ENCODE measurements at places on chromosomes 6 and 20. TPM values are rescaled to one million over a fixed set of nuclear protein-coding genes. Genes with fewer than 3 reads are reported as not detected.

GRCh38 chr20:16432466-16433292 is 140.6 kb downstream of the KIF16B start:
- no peak for DNase-seq

MEI4 gene
- total RNA-seq, result not detected

DNA sequence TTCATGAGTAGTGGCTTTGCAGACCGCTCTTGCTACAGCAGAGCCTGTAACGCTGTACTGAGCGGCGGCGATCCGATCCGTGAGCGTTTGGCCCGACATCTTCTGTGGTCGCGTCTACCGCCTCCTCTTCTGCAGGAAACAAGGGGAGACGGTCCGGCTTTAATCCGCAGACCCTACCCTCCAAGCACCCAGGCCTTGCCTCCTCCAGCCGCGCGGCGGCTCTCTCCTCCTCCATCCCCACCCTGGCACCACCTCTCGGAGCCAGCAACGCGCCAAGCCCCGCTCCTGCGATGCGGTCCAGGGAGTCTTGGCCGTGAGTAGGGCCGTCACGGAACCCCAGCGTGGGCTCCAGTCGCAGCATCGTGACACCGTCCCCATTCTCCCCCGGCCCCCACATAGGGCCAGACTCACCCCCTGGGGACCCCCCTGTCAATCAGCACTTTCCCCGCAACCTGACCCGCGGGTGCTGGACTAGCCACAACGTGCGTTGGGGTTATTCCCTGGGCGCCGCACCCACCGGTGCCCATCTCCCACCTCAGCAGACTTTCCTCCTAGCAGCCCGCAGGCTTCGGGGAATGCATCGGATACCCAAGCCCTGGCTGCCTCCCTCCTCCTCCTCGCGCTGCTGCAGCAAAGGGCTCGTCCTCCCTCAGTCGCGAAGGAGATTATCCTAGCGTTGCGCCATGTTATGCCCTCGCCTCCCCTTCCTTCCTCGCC is 914 bp downstream of the SNAP91 start:
- peak; percentile 56 for DNase-seq

DNA sequence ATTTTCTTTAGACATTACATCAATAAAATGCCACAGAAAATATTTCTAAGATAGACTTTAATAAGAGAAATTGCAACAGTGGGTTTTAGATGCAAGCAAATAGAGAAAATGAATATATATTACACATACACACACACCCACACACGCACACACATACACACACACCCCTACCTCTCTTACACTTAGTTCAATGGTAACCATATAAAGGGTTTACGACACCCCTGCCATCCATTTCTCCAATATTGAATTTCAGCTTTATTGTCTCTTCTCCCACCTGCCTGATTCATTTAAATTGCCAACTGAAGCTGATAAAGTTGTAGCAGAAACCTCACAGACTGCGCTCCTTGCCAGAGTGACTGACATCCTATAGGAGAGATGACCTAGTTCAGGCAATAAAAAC is 154.6 kb downstream of the ADAT2 start:
- DNase-seq, result no peak

- DNase-seq, result no peak
These were observed 41.9 kb upstream of the MYLIP start for GRCh38 chr6:16086965-16087364.

SLC13A3 gene
- 0.49 TPM for total RNA-seq

DNA sequence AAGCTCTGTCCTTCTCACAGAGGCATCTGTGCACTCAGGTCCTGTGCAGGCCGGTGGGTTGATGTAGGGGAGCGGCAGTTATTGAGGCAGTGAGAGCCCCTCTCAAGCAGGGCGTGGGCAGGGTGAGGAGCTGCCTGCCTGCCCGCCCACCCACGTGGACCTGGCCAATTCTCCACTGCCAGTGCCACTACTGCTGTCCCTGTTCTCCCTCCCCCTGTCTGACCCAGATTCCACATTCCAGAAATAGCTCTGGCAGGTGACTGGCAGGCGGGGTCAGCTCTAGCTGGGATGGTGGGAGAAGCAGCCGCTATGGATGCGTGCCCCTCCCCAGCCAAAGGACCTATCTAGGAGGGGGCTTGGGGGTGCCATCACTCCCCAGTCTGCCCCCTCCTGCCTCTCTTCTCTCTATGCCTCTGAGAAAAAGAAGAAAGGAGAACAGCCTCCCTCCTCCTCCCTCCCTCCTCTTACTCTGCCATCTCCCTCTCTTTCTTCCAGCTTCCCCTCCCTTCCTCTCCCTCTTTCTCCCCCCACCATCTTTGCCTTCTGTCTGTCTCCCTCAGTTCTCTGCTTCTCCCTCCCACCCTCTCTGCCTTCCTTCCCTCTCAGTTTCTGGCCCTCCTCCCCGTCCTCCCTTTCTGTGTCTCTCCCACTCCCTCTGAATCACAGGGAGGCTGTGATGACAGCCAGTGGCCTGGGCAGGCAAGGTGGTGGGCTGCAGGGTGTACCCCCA is 86.5 kb upstream of the MYL9 start:
- no peak for DNase-seq

DNA sequence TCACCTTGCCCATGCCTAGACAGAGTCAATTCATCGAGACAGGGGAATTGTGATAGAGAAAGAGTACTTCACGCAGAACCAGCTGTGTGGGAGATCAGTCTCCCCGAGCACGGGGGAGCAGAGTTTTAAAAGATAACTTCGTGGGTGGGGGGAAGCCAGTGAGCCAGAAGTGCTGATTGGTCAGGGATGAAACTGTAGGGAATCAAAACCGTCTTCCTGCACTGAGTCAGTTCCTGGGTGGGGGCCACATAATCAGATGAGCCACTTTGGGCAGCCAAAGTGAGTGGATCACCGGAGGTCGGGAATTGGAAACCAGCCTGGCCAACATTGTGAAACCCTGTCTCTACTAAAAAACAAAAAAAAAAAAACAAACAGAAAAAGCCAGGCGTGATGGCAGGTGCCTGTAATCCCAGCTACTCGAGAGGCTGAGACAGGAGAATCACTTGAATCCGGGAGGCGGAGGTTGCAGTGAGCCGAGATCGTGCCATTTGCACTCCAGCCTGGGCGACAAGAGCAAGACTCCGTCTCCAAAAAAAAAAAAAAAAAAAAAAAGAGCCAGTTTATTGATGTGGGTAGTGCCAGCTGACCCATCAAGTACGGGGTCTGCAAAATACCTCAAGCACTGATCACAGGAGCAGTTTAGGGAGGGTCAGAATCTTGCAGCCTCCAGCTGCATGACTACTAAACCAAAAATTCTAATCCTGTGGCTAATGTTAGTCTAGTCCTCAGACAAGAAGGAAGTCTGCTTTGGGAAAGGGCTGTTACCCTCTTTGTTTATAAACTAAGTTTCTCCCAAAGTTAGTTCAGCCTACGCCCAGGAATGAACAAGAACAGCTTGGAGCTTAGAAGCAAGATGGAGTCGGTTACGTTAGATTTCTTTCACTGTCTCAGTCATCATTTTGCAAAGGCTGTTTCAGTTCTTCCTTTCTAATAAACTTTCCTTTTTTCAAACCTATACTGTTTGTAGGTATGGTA is 3.9 kb upstream of the TRIM39 start:
- no peak for DNase-seq

DNA sequence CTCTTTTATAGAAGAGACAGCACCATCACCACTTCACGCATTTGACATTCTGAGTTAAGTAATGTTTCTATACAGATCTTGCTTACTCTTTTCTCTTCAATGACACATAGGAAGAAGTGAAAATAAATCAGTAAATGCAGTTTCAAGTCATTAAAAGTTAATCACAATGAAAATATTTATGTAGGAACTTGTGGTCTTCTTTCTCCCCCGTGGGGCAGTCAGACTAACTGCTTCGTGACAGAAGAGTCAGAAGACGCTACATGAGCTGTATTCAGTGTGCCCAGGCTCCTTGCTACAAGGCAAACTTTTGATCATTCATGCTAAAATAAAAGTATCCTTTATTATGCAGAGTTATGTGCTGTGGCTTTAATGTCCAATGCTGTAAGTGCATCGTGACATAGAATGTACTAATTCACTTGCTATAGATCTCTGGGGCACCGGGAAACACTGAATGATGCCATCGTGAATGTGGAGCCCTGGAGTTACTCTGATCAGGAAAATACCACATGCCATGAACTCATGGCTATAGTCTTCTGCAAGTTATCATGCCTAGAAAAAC is 117.8 kb upstream of the TRAF3IP2 start:
- DNase-seq, result no peak

DNA sequence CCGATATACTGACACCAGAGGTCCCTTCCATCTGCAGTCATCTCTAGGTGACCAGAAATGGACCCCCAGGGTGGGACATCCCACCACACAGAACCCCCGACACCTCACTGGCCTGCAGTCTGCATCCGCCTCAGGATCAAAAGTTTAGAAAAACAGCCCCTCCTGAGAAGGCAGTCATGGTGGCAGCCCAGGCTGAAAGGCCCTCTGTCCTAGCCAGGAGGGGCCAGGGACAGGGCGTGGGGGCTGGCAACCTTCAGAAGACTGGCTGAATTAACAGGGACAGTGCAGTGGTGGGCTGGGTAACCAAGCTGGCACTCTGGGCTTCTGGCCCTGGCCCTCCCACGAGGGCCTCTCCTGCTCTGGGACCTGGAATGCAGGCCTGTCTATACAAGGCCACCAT is 34.3 kb upstream of the MDFI start:
- peak; percentile 41 for DNase-seq

DNA sequence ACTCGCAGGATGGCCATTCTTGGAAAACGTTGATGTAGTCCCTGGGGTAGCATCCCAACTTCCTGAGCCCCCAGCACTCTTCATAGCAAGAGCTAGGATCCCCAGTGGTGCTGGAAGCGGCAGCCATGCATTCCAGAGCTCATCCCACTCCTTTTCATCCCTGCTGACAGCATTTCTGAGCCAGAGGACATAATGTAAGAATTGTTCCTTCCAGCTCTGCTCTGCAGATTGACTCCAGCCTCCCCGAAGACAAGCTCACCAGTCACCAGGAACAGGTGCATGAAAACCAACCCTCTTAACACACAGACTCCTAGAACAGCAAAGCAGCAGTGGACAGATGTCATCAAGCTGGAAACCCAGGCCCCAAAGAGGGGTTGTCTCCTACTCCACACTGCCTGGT is 3.8 kb downstream of the SLC13A3 start:
- no peak for DNase-seq

CDH26 gene
- total RNA-seq, result 1.4 TPM

DNA sequence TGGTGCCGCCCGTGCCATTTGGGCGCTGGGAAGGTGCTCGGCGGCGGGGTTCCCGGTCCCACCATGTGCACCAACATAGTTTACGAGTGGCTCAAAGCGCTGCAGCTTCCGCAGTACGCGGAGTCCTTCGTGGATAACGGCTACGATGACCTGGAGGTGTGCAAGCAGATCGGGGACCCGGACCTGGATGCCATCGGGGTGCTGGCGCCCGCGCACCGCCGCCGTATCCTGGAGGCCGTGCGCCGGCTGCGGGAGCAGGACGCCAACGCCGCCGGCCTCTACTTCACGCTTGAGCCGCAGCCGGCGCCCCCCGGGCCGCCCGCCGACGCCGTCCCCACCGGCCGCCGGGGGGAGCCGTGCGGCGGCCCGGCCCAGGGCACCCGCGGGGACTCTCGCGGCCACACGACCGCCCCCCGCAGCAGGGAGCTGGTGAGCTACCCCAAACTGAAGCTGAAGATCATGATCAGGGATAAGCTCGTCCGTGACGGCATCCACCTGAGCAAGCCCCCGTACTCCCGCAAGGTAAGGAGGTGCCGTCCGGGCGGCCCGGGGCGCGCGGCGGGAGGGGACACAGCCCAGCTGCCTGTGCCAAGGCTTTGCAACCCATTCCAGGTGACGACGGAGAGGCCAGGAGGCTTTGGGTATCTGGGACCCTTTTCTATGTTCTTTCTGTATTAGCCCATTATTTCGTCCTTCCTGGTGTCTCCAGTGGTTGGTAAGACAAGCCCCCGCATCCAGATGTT is 547 bp downstream of the SAMD5 start:
- no peak for DNase-seq

DNA sequence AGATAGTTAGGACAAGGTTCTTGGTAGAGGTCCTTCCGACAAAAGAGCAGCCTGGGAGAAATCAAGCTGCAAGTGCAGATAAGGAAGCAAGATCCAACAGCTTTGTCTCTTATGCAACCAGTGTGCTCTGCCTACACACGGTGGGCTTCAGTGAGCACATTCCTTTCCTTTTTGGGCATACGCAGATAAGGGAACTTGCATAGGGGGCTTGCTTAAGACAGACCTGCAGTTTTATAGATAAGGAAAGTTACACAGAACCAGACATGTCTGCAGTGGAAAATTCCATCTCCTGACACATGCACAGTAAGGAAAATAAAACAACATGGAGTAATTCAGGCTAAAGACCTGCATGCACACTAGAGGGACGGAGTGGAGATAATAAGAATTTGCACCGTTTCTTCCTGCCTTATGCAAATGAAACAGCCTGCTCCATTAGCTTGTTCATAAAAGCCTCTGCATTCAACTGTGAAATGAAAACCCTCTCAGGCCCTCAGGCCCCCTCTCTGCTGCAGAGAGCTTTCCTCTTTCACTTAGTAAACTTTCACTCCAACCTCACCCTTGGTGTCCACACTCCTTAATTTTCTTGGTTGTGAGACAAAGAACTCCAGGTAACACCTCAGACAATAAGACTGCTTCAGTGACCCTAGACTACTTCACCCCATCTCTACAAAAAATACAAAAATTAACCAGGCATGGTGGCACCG is 97.5 kb upstream of the MYLIP start:
- no peak for DNase-seq

DNA sequence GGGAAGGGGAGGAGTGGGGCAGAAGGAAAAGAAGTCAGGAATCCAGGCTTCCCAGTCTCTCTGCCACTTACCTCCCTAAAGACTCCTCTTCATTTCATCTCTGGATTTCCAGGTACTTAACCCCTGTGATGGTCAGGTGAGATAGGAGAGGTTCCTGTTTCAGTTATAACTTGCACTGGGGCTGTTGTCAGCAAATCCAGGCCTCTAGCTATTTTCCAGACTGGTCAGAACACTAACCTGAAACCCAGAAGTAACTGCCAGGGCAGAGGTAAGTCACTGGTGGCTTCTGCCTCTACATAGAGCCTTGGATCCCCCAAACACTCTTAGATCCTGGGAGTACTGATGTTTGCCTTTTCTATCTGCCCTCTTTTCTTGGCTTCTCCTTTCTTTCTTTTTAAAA is 233.5 kb upstream of the TAB2 start:
- DNase-seq, result no peak

GHRH gene
- total RNA-seq, result not detected

CYP39A1 gene
- total RNA-seq, result 3.7 TPM

PABPC1L gene
- 1.1 TPM for total RNA-seq

CST8 gene
- not detected for total RNA-seq

ATXN1 gene
- total RNA-seq, result 56.4 TPM

TCP11 gene
- 0.66 TPM for total RNA-seq

DZANK1 gene
- total RNA-seq, result 2.9 TPM

- no peak for DNase-seq
These were observed 164.0 kb downstream of the TMEM242 start for GRCh38 chr6:157159348-157159747.

C6orf58 gene
- not detected for total RNA-seq

- DNase-seq, result peak; percentile 21
These were observed 31.1 kb downstream of the BRPF3 start for GRCh38 chr6:36227379-36228228.

RAD21L1 gene
- total RNA-seq, result not detected

LINC00237 gene
- total RNA-seq, result not detected

GRCh38 chr6:75624335-75624734 is 22.7 kb downstream of the SENP6 start:
- DNase-seq, result no peak

GRCh38 chr6:36130667-36131510 is 576 bp downstream of the MAPK13 start:
- peak; percentile 74 for DNase-seq

Data from sigmoid colon (tissue), 7 donors.